Urothelium cell line (cell line): ENCODE measurements at places on chromosomes 5 and 9.

DNA sequence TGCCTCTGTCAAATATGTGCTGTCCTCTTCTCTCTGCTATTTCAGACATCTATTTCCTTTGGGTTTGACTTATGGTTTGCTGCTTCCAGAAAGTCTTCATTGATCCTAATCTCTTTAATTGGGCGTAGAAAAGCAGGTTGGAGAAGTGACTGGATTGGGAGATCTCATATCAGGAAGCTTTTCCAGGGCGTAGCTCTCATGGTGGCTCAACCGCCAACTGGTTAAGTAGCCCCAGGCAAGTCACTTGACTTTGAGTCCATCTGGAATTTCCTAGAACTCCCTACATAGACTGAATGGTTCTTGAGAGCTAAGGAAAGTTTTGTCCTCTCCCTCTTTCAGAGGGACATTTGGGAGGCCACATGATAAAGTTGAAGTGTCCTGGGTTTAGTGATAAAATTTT, 192.3 kb upstream of the GLRA1 start:
- no peak for DNase-seq

DNA sequence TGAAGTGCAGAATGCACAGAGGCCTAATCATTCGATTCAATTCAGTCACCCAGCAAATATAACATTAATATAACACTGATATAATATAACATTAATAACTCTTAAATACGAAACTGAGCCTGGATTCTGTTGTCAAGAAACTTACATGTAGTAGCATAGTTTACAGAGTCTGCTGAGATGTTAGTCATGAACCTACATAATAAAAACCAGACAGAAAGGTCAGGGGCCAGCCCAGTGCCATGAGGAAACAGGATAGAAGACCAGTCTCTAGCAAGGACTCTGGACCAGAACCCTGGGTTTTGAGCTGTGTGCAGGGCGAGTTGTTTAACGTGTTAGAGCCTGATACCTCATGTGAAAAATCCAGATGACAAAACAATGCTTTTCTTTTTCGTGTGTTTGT, 234.7 kb downstream of the NR2F1-AS1 start:
- DNase-seq: no peak

- DNase-seq: peak; percentile 81
Observed at GRCh38 chr5:113202746-113203716, 226.4 kb downstream of the DCP2 start.

GRCh38 chr9:77589046-77589795, 58.9 kb downstream of the GNA14 start:
- DNase-seq: no peak

DNA sequence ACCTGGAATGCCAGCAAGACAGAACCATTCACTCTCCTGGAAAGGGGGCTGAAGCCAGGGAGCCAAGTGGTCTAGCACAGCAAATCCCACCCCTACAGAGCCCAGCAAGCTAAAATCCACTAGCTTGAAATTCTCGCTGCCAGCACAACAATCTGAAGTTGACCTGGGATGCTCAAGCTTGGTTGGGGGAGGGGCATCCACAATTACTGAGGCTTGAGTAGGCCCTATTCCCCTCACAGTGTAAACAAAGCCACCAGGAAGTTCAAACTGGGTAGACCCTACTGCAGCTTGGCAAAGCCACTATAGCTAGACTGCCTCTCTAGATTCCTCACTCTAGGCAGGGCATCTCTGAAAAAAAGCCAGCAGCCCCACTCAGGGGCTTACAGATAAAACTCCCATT, 17.3 kb downstream of the RIGI start:
- DNase-seq: no peak

- no peak for DNase-seq
Observed at GRCh38 chr9:134440636-134441226, 114.5 kb downstream of the RXRA start.

GRCh38 chr5:90334741-90335140, 74.8 kb downstream of the CETN3 start:
- DNase-seq: no peak
